Keratinocyte (primary cell): ENCODE measurements at places on chromosomes 3 and 15.

- DNase-seq = no peak
Observed at GRCh38 chr3:55963601-55964000, 476.5 kb upstream of the WNT5A start.

- no peak for DNase-seq
Observed at GRCh38 chr3:14177580-14178246, 688 bp downstream of the XPC start.

DNA sequence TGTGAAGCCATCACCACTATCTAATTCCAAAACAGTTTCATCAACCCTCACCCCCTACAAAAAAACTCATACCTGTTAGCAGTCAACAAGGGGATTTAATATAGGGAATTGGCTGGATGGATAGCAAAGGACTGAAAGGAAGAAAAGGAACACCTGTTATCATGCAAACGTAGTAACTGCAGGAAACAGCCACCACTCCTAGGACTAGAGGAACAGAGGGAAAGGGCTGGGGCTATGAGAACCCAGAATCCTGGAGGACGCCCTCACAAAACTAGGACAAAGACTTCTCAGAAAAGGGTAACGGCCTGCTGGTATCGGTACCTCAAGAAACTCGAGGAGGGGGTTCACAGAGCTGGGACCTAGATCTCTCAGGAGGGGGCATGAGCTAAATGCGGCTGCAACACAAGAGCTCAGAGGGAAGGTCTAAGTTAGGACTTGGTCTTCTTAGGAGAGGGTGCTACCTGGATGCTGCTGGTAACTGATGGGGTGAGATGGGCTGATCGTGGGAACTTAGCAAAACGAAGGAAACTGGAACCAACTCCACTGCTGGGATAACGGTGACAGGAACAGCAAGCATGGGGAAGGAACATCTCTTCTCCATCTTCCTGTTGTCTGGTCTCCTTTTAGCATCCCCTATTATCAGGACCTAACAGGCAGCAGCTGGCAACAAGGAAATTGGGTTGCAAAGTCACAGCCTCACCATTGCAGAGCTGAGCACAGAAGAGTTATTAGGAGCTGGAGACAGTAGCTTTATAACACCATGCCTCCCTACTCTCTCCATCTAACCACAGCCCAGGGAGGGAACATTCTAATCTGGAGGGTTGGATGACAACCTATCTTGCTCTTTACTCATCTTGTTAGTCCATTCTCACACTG lies 147.7 kb downstream of the UACA start:
- no peak for DNase-seq

DNA sequence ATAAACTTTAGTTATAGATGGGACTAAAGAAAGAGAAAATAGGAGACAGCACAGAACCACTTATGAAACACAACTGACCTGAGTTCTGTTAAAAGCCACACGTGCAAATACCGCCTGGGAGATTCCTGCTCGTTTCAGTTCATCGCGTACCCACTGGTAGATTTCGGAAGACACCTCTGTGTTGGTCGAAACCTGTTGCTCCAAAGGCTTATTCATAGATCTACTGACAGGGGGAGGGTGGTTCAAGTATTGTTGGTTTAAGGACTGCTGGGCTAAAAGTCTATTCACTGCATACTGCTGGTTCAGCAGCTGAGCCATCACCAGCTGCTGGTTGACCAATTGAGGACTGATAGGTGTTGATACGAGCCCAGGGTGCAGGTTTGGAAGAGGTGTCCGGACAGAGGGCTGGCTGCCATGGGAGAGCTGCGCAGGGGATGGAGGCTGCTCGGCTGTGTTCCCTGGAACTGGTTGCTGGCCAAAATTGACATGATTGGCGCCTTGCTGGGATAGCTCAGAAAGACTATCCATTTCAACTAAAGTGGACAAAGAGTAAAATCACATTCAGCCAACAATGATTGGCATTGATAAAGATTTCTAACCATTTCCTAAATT lies 30.6 kb downstream of the SATB1 start:
- no peak for DNase-seq

- peak; percentile 90 for DNase-seq
Observed at GRCh38 chr3:42063888-42064287, 27.3 kb upstream of the TRAK1 start.

GRCh38 chr3:7999384-7999783 lies 502.2 kb upstream of the LMCD1 start:
- no peak for DNase-seq

DNA sequence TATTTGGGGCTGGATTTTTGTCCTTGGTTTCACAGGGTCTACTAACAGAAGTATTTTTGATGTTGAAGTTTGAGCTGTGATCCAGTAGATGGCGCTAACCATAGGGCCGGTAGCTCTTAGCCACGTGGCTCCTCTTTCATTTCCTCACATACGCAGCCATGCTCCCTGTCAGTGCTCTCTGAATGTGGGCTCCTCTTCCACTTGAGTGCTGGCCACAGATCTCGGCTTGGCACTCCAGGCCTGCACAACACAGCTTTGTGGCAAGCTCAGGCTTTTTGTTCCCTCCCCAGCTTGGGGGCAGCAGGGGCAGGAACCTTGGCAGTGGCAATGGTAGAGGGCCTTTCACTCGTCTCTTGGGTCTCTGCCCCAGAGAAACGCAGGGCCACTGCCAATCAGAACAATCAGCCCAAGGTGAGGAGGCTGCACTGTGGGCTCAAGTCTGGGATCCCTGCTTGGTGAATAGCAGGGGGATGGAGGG lies 18.6 kb upstream of the DNAAF4 start:
- DNase-seq = peak; percentile 5

GRCh38 chr3:87287011-87287410 lies 10.6 kb upstream of the POU1F1 start:
- no peak for DNase-seq

DNA sequence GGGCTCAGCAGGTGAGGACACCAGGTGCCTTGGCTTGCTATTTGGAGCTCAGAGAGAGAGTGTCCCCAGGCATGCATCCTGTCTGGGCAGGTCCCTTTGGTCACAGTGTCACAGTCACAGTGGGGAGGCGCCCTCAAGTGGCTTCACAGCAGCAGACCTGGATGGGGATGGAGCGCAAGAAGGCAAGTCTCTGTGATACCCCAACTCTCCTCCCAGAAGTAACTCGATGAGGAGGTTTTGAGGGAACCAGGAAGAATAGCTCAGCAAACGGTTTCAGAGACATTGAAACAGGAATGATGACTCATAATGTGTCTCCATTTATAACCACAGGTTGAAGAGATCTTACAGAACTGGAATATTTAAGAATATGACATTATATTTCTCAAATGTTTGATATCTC lies 66.5 kb upstream of the SH3GL3 start:
- no peak for DNase-seq

DNA sequence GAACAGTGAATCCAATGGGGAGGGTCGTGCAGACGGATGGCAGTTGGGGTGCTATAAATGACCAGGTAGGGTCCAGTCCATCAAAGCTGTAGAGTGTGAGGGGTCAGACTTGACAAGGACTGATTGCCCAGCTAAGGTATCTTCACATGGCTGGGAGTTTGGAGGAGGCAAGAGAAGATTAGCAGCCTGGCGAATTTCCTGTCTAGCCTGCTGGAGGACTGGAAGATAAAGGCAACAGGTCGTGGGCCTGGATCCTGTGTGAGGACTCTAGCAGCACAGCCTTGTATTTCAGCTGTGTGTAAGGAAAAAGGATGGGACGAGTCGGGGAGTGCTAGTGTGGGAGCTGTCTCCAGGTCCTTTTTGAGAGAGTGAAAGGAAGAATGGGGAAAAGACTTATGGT lies 17.6 kb downstream of the CCR5AS start:
- no peak for DNase-seq

- no peak for DNase-seq
Observed at GRCh38 chr15:101639667-101640066, 12.5 kb downstream of the TM2D3 start.

DNA sequence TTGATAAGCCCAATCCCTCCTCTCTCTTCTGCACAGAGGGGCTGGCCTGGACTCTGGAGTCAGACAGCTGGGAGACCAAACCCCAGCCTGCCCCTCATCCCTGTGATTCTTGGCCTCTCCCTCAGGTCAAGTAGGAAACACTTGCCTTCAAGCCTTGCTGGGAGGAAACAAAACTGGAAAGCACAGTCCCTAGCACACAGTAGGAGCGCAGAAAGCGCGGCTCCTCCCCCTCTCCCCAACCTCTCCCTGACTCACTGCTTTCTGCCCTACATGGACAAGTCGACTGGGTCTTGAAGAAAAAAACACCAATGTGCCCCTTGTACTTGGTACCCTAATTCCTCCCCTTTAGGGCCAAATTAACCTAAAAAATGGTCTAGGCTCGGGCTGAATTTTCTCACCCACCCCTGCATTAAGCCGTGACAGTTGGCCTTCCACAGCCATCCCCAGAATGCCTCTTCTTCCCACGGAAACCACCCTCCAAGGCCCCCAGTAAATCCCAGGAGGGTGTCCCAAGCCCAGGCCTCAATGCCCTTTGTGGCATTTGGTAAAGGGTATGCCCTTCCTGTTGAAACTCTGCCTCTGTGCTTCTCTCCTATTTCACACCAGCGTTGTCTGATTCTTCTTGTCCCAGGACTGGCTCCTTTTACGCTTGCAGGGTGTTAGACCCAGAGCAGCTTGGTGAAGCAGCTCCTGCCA lies 11.3 kb upstream of the RAF1 start:
- no peak for DNase-seq

GRCh38 chr3:120673116-120673515 lies 8.9 kb downstream of the HGD start:
- no peak for DNase-seq

DNA sequence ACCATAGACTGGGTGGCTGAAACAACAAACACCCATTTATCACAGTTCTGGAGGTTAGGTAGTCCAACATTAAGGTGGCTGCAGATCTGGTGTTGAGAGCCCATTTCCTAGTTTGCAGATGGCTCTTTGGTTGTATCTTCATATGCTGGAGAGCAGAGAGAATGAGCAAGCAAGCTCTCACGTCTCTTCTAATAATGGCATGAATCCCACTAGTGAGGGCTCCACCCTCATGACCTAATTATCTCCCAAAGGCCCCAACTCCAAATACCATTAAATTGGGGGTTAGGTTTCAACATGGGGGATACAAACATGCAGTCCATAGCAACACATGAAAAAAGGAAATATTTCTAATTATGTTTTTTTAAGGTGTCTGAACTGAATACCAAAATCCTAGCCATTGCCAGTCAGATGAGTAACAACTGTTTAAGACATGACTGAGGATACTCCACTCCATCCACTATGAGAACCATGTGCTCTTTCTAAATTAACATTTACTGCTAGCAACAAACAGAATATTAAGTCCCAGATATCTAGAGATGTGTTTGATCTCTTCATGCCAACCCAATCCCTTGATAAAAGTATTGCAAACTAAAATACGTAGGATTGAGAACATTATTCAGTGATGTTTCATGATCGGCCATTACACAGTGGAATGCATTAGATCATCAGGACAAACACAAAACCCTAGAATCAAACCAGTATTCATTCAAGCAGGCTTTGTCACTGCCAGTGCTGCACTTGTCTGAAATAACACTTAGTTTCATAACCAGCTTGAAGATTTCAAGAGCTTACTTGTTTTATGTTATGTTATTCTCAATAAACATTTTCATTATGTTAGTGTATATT lies 340.3 kb downstream of the SLC9A9 start:
- no peak for DNase-seq

DNA sequence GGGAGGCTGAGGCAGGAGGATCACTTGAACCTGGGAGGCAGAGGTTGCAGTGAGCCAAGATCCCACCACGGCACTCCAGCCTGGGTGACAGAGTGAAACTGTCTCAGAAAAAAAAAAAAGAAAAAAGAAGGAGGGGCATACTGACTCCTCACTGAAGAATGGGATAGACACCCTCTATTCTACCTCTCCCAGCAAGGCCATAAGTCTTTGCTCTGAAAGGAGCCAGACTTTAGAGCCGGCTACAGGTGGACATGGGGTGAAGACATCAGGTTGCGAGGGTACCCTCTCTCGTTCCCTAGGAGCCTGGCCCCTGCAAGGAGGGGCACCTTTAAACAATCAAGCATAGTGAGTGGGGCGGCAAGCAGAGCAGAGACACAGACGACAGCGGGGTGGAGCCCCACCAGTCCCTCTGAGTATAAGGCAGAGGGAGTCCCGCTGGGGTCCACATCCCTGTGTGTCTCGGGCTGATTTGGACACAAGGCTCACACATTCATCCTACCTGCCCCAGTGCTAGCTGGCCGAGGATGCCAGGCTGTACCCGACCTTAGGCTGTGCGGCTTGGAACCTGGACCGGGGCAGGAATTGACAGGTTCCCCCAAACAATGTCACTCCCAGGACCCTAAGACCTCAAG lies 1.1 kb downstream of the GRAMD2A start:
- no peak for DNase-seq

- no peak for DNase-seq
Observed at GRCh38 chr3:36380221-36381031, at the start of gene STAC. TSS of gene STAC (plus strand) at chr3:36380504. CDS start at chr3:36380644, 140 bp downstream.

GRCh38 chr3:171791692-171792076 lies 18.6 kb downstream of the PLD1 start:
- DNase-seq = no peak

DNA sequence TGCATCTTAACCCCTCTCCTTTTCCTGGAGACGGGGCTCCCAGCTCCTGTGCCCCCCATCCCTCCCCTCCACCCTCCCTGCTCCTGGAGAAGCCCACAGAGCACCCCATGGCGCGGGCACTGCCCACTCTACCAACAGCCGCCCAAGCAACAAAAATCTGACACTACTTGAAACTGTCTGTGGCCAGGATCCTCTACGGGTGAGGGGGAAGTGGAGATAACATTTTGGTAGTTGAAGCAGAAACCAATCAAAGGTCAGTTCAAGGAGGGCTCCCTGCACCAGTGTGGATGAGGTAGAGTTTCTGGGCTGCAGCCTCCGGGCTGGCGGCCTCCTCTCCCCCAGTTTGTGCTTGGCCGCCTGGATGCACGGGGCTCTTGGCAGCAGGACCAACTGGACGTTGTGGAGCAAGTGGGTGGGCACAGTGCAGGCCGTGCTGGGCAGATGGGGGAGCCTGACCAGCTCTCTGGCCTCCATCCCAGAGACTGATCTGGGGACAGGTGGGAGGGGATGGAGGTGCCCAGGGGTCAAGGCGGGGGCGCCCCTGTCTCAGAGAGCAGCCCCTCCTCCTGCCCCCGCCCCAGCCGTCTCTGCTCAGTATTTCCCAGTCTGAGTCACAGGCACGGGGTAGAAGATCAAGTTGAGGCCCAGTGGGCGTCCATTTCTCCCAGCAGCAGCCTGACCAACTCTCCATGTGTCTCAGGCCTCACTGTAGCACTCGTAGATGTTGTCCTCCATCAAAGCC lies 12.8 kb downstream of the H1-8 start:
- no peak for DNase-seq

DNA sequence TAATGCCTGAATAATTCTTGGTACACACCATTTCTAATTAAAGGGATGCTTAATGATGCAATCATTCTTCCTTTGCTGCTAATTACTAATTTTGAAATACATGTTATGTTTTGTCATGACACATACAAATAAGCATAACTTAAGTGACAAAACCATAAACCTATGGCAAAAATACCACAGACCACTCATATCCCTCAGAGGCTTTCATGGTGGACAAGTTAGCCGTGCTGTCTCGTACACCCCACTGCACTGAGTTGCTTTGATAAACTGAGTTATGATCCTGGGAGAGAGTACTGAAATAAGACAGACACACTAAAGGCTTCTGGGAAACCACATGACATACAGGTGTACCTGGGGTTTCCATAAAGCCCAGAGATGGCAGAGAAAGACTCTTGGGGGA lies 913.8 kb downstream of the FHIT start:
- DNase-seq = no peak
